ENCODE measurements at places on chromosomes 2 and 18. TPM values are rescaled to one million over a fixed set of nuclear protein-coding genes. Genes with fewer than 3 reads are reported as not detected.

- no peak for DNase-seq
Measured at GRCh38 chr2:9797681-9798556, 45.4 kb upstream of the TAF1B start.

DNA sequence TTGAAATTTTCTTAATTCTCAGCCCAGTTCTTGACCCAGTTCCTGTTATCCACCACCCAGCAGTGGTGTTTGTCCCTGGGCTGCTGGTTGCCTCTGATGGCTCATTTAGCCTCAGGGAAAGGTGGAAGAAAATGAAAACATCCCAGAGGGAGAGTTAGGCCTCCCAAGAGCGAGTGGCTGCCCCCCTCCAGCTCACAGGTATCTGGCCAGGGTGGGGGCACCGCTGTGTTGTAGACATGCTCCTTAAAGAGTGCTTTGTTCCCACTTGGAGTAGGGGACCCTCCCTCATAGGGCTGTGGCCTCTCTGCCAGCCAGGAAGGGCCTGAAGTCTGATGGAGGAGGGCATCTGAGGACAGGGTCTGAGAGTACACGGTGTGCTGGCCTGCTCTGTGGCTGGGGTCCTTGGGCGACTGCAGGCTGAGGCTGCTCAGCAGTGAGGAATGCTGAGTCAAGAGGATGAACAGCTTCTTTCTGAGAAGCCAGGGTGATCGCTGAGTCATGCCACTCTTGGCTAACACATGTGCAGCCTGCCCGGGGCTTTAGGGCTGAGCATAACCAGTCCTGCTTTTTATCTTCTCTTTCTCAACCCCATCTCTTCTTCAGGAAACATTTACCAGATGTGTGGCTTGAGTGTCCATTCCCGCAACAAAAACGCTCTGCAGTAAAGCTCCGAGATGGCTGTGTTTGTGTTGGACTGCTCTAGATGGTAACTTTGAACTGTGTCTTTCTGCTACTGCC is 72.3 kb downstream of the IL1R2 start:
- peak; percentile 96 for DNase-seq

CRYGC gene
- not detected for polyA plus RNA-seq

- DNase-seq: no peak
Measured at GRCh38 chr2:237457388-237457941, 29.6 kb upstream of the MLPH start.
